ENCODE measurements at places on chromosomes 2 and 18. TPM values are rescaled to one million over a fixed set of nuclear protein-coding genes. Genes with fewer than 3 reads are reported as not detected.

DNA sequence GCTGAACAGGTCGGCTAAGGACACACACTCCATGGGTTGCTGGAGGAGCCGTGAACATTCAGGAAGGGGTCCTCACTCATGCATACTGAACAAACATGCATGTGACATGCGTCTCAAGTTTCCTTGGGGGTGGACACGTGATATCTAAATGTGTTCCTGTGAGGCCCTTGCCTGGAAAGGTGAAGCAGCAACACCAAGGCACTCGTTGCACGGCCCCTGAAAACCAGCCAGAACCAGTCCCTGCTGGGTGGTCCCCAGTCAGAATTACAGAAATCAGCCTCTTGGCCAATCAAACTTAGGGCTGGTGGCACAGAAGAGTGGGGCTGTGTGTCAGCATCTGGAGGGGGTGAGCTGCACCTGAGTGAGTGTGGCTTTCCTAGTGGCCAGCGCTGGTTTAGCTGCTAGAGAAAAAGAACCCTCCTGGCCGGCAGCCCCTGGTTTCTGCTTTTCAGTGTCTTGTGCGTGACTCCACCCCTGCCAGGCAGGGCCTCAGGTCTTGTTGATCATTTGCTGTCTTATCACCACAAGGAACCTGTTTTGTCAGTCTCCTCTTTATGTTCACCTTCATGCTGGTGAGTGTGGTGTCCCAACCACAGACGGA lies 3.2 kb upstream of the AQP12B start:
- no peak for DNase-seq

- DNase-seq, result no peak
These were observed 31.3 kb upstream of the TOGARAM2 start for GRCh38 chr2:28949617-28950305.

DNA sequence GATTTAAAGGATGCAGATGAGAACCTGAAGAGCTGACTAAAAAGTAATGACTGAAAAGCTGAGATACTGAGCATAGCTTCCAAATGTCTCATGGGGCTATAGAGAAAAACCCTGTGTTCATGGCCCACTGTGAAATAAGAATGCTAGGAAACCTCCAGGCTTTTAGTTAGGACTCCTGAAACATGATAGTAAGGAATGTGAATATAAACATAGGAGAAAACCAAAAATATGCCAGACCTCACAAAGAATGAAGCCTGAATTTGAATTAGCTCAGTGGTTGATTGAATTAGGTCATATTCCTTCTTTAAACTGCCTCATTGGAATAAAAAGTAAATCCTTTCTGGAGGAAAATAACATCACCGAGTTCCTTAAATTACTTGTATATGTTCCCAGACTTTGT lies 194.5 kb upstream of the NXPH2 start:
- no peak for DNase-seq

GRCh38 chr2:68995916-68996315 lies 17.1 kb upstream of the ANTXR1 start:
- no peak for DNase-seq

- DNase-seq, result no peak
These were observed 707.5 kb upstream of the FSHR start for GRCh38 chr2:49861821-49862220.

DNA sequence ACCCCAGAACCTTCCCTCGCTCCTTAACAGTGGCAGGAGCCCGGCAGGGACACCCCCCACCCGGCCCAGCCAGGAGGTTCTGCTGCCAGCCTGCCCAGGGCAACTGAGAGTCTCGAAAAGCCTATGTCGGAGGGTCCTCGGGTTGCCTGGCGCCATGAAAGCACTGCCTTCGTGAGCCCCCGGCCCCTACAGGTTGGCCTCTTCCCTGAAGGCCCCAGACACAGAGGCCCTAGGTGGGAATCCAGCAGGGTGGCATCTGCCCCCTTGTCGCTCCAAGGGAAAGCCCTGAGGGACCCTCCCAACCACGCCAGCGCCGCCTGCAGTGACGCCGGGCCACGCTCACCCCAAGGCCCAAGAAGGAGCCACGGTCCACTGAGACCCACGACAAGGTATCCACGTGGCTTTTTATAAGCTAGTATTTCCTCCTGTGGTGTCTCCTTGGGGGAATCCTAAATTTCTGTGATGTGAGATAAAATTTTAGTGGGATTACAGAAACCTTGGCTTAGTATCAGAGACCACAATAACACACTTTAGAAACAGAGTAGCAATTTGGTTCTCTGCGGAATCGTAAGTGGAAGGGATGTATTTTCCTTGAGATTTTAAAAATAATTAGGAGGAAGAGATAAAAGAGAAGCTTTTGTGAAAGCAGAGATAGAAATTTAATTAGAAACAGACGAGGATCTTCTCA lies 138.9 kb downstream of the HDAC4 start:
- no peak for DNase-seq

GRCh38 chr2:5067816-5068215 lies 624.4 kb upstream of the SOX11 start:
- DNase-seq, result no peak

- DNase-seq, result no peak
These were observed 28.2 kb upstream of the AMMECR1L start for GRCh38 chr2:127913808-127914457.

GRCh38 chr2:143142598-143142997 lies 13.4 kb downstream of the ARHGAP15 start:
- no peak for DNase-seq

DNA sequence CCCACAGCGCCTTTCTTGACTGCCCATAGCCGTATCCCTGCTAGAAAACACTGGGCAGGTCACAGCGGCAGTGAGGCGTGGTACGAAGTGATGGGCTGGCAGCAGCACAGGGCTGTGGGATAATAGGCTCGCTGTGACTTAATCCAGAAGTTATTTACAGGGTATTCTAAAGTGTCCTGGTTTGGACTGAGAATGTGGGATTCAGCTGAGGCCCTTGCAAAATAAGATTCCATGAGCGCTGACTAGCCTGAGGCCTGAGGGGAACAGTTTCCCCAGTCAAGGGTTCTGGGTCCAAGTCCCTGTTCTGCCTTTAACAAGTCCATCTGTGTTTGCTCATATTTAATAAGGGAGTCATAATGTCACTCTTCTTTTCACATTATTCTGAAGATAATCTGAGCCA lies 34.6 kb downstream of the SETBP1 start:
- DNase-seq, result no peak

DNA sequence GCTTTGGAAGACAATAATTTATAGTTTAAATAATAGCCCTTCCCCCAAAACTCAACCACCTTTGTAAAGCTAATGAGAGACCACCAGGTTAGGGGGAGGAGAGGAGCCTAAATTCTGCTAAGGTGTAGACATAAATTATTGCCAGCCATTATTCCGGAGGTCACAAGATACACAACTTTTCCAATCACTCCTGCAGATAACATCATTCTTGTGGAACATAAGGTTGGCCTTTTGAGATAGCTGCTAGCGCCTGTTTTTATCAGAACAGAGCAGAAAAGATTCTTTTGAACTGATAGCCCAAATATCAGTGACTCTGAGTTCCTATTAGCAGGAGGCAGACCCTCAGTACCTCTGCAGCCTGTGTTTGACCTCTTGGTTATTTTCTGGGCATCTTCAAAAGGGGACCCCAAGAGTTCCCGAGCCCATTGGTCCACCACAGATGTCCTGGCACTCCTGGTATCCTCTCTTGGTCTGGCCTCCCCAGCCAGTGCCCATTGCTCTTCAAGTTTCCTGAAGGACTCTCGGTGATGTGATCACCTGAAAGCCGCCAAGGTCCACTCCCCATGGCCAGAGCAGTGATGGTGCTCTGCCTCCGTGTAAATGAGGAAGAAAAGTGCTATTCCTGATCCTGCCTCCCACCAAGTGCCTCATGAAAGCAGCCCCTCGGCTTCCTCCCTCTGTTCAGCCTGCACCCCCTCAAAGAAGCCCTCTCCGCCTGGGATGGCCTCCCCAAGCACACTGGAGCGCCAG lies 38.5 kb upstream of the LAPTM4A start:
- no peak for DNase-seq

DNA sequence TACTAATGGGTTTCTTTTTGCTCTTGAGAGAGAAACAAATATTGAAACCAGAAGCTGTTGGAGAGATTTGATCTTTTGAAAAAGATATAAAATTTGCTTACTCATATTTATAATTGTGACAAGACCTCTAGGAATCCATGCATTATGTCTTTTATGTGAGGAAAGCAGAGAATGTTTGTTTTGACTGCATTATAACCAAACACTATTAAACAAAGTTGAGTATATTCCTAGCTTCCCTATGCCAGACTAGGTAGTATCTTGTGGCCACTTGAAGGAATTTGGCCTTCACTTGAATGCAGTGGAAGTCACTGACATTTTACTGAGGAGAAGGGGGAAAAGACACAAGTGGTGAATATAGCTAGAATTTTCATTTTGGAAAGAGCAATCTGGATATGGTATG lies 521.8 kb upstream of the ZEB2 start:
- DNase-seq, result no peak

GRCh38 chr2:159088906-159089305 lies 120.5 kb downstream of the TANC1 start:
- no peak for DNase-seq

DNA sequence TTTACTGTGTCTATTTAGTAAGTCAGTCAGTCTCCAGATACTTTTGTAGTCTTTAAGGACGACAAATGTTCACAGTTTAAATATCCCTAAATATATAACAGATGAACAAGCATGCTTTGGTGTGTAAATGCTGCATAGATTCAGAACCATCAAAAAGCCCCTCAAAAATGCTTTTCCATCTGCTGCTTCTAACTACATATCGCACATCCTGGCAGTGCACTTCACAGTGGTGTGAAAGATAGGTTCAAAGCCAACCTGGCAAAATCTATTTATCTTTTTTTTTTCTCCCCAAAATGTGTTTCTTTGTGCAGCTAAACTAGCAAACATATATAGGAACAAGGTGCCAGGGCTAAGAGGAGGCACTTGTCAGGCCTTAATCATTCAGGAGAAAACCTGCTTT lies 753.8 kb downstream of the PLCL1 start:
- DNase-seq, result no peak

DNA sequence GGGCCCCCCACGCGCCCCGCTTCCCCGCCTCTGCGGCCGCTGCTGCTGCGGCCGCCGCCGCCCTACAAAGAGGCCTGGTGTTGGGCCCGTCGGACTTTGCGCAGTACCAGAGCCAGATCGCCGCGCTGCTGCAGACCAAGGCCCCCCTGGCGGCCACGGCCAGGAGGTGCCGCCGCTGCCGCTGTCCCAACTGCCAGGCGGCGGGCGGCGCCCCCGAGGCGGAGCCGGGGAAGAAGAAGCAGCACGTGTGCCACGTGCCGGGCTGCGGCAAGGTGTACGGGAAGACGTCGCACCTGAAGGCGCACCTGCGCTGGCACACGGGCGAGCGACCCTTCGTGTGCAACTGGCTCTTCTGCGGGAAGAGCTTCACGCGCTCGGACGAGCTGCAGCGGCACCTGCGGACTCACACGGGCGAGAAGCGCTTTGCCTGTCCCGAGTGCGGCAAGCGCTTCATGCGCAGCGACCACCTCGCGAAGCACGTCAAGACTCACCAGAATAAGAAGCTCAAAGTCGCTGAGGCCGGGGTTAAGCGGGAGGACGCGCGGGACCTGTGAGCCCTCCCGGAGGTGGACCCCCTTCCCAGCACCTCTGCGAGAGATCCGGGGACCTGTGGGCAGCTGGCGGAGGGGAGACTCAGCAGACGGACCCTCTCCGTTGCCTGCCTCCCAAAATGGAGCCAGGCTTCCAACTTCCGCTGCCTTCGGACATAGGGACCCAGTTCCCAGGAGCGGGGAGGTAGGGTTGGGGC lies 1.9 kb downstream of the SP5 start:
- DNase-seq, result peak; percentile 59

DNA sequence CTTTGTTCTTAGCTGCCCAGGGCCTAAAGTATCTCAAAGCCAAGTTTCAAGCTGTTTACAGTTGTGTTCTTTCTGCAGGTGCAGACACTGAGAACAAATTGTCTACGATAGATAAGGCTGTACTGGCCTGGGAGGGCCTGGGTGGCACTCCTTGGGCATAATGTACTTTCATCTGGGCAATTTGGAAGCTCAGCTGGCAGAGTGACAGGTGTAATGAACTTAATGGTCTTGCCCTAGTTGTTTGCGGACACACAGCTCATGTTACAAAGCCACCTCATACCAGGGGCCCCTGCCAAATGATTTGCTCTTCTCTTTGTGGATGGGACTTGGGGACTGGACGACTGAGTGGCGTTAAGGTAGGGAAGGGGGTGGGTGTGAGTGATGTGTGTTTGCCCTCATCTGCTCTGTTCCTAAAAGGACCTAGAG lies 4.3 kb downstream of the LDLRAD4 start:
- no peak for DNase-seq

DNA sequence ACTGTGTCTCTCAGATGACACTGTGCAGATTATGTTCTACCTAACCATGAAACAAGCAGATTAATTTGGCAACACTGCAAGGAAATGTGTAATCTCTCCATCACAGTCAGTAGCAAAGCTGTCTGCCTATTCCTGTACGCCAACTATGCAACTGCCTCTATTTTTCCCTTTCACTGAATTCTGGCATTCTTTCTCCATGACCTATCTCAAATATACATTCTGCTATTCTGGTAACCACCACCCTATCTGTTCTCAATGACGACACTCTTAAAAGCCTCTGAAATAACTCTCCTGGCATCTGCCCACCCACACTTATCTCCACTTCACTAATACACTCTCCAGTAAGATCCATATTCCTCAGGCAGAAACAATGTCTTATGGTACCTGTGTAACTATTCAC lies 78.7 kb downstream of the ABCA12 start:
- DNase-seq, result no peak

- DNase-seq, result no peak
These were observed 30.4 kb upstream of the C18orf32 start for GRCh38 chr18:49517483-49517882.

GRCh38 chr2:10926191-10926820 lies 14.6 kb downstream of the KCNF1 start:
- no peak for DNase-seq

GRCh38 chr2:195838002-195838401 lies 181.0 kb downstream of the SLC39A10 start:
- no peak for DNase-seq

- DNase-seq, result no peak
These were observed 37.5 kb downstream of the ADI1 start for GRCh38 chr2:3481736-3482362.

DNA sequence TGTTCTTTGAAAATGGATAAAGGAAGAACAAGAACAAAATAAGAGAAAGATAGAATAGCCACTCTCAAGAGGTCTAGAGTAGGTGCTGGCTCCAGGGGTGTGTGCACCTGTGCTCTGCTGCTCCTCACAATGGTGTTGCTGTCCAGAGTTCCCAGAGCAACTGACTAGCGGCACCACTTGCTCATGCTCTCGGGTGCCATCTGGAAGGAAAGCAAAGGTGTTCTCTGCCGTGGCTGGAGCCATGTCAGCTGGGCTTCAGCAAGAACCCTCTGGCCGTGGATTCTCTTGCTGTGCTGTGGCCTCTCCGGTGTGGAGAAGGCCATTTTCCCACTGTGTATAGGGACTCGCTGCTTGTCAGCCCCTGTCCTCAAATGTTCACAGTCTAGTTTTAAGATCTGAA lies 114.6 kb upstream of the TEX51 start:
- DNase-seq, result no peak

The ACMSD gene
- total RNA-seq, result not detected

The CERS6 gene
- 32.5 TPM for total RNA-seq

The IGFBP5 gene
- total RNA-seq, result 75.3 TPM

The DCDC2C gene
- not detected for total RNA-seq

The FEV gene
- 15.6 TPM for total RNA-seq

The KLHL14 gene
- total RNA-seq, result 7.8 TPM

The CMPK2 gene
- total RNA-seq, result 3.4 TPM

The SLC4A3 gene
- 19.7 TPM for total RNA-seq

Data from progenitor cell of endocrine pancreas (in vitro differentiated cells).